ENCODE measurements at places on chromosomes 12 and 14. TPM values are rescaled to one million over a fixed set of nuclear protein-coding genes. Genes with fewer than 3 reads are reported as not detected.

DNA sequence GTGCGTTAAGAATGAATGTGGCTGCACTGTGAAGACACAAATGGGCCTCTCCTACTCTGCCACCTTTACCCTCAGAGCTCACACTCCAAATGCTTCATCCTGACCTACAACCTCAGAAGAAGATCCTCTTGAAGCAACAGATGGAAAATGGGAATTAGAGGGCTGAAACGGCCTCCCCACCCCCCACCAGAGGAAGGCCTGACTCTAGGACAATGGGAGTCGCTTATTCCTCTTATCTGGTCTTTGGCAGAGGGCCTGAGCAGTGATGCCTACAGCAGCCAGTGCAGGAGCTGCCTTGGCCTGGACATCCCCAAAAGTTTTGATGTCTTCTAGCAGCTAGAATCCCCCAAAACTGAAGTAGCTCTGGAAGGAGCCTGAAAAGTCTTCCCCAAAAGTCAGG, 29.2 kb downstream of the BTBD7 start:
- DNase-seq = no peak

DNA sequence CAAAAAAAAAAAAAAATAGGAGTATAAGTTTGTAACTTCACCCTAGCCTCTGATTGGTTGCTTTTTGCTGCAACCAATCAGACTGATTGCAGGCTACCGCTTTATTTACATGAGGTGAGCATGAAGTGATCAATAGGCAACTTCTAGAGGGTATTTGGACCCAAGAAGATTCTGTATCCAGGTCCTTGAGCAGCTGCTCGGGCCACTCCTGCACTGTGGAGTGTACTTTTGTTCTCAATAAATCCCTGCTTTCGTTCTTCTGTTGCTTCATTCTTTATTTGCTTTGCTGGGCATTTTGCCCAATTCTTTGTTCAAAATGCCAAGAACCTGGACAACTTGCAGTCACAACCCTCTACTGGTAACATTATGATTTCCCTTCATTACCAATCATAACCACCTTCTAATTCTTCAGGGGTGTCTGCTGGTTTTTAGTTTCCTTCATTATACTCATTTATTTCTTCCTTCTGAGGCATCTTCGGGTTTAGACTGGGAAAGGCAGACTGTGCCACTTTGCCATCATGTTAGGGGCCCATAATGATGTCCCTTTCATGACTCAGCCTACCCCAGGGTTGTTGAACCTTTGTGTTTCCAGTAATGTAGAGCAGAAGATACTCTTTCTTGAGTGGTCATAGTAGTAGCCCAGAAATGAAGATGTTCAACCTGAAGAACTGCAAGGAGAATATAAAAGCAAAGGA, 43.4 kb upstream of the LIMA1 start:
- no peak for DNase-seq

DNA sequence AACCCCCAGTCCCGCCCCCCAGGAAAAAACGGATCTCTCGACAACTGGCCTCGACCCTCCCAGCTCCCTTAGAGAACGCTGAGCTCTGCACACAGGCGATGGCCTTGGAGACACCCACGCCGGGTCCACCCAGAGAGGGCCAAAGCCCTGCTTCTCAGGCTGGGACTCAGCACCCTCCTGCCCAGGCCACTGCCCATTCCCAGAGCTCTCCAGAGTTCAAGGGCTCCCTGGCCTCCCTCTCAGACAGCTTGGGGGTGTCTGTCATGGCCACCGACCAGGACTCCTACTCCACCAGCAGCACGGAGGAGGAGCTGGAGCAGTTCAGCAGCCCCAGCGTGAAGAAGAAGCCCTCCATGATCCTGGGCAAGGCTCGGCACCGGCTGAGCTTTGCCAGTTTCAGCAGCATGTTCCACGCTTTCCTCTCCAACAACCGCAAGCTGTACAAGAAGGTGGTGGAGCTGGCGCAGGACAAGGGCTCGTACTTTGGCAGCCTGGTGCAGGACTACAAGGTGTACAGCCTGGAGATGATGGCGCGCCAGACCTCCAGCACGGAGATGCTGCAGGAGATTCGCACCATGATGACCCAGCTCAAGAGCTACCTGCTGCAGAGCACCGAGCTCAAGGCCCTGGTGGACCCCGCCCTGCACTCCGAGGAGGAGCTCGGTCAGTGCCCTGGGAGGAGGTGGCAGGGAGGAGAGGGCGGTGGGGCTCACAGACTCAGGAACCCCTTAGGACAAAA, 95.8 kb downstream of the LGMN start:
- peak; percentile 21 for DNase-seq

DNA sequence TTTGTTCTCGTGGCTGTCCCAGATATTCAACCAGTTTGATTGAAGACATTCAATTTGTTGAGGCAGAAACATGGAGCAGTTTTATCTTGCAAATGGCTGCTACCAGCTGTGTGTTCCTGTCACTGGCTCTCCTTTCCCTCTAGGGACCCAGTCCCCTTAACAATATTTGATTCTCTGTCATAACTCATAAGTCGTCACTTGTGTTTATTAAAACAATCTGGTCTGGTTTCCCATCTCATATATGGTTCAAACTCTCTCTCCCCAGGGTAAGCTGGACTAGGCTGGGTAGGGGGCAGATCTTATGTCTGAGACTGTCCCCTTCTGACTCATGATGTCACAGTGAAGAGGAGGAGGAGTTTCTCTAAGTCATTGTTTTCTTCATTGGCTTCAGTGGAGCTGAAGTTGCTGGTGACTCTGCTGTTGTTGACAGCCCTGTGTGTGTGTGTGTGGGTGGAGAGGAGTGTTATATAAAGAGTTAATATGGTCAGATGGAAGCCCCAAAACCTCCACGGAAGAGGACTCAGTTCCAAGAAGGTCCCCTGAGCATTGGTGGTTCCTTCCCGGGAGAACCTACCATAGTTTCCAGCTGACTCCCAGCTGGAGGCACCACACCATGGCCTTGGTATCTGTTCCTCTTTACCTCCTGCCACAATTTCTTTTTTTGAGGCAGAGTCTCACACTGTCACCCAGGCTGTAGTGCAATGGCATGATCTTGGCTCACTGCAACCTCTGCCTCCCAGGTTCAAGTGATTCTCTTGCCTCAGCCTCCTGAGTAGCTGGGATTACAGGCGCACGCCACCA, 16.1 kb upstream of the GNG2 start:
- no peak for DNase-seq

KRT82 gene
- not detected for total RNA-seq

CPSF6 gene
- 80.9 TPM for total RNA-seq

IL31 gene
- not detected for total RNA-seq

Measured in CD4-positive, alpha-beta T cell (primary cell).